Cortex of kidney (tissue), 1 donor: ENCODE measurements at places on chromosomes 2 and 18.

DNA sequence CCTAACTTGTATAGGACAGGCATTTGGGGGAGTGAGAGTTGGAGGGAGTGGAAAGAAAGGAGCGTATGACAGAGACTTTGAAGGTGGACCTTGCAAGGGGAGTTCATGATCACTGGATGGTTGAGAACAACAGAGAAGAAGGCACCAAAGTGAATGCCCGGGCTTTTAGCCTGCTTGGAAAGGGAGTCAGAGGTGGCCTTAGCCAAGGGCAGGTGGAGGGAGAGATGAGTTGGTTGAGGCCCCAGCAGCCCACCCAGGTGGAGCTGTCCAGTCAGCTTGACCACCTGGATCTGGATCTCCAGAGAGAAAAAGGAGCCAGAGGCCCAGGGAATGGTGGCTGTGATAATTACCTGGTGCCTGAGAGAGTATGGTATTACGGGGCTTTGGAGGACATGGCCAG, 73.6 kb downstream of the COA5 start:
- DNase-seq = no peak

DNA sequence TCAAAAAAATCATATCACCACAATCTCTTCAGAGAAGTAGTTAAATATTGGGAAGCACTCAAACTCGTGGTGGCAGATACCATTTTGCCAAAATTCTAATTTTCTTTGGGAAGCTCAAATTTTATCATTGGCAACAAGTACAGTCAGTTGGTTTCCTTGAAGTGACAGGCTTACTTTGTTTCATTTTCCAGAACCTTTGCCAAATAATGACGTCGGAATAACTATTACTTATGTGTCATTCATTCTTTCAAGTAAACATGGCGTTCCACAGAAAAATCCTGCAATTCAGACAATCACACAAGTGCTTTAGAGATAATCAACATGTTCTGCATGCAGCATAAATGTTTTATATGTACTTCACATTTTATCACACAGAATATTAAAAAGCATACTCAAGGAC, 5.4 kb downstream of the TTLL4 start:
- DNase-seq = no peak

DNA sequence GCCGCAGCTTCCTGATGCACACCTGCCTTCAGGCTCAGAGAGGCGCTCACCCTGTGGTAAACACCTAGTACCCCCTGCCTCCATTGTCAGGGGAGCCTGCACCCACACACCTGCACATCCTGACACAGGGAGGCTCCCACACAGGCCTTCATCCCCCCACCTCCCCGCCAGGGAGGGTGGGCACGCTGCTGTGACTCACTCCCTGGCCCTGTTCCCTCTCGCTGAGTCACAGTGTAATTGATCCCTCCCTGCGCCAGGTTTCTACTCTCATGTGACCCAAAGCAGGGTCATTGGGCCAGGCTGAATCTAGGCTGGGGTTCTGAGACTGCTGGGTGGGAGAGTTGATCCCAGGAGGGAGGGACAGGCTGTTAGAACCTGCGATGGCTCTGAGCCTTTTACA, 8.5 kb upstream of the CELF4 start:
- DNase-seq = no peak

- DNase-seq = no peak
Observed at GRCh38 chr2:16584824-16585540, 80.7 kb downstream of the CYRIA start.

DNA sequence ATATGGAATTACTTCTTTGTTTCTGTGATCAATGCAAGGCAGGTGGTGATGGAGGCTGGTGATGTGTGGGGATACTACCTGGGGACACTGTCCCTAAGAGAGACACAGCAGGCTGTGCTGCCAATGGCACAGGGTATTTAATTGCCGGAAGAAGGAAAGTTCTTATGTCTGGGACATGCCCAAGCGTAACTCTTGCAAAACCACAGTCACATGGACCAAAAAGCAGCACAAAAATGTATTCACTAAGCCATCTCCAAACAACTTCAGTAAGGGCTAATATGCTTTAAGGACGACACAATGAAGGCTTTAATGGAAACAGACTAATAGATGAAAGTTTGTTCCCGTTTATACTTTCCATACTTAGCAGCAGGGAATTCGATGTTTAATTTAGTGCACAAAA, 49.7 kb upstream of the AP1S3 start:
- DNase-seq = no peak
